ENCODE measurements at places on chromosomes 6 and 20.

DNA sequence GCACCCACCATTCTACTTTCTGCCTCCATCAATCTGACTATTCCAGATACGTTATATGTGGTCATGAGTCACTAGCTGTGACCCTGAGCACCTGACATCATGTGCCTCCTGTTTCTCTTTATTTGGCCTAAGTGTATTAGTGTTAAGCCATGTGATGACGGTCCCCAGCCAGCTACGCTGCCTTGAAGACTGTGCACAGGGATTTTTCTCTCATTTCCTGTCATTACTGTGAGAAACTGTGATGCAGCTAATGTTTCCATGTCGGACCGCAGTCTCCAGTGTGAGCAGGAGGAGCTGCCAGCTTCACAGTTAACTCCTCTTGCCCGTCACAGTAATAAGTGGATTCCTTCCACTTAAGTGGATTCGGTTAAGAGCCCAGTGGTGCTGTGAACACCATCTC is 9.9 kb upstream of the SPATS1 start:
- DNase-seq: no peak

- no peak for DNase-seq
Measured at GRCh38 chr6:3287308-3287707, 28.6 kb downstream of the PSMG4 start.

DNA sequence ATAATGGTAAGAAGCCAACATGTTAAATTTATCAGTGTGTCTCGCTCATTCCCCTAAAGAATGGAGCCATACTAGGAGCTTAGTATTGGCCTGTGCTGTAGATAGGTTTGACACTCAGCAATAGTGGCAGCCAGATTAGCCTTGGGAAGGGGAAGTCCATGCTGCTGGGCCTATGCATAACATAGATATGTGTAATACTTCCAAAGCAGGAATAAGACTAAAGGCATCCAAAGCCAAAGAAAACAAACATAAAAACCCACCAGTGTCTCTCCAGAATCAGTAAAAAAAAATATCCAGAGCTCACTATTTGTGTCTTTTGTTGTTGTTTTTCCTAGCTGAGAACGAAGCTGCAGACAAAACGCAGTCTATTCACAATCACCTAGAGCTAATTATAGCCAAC is 104.2 kb upstream of the STXBP5 start:
- no peak for DNase-seq

DNA sequence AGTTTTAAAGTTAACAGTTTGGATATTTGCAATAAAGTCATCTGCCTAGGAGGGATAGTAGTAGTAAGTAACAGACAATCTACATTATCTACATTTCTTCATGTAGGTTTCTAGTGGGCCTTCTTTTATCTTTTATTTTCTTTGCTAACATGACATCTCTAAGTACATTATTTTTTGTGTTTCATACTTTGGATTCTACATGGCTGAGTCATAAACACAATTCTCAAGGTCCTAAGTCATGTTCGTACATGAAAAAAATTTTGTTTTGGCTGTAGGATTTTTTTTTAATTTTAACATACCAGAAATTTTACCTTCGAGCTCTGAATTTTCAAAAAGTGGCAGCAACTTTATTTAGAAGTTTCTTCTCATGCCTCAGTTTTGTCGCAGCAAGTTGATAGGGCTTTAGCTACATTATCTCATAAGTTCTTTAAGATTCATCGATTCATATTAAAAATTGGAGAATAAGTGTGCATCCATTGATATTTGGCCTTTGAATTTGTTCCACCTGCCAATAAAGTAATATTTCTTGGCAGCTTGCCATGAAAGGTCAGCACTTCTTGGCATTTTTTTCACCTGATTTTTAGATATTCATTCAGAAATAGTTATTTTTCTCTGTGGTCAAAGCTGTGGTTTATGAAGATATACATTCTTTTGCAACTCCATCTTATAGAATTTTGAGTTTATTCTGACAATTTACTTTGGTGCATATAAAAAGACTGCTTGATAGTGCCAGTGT is 146.2 kb downstream of the GRIK2 start:
- no peak for DNase-seq

DNA sequence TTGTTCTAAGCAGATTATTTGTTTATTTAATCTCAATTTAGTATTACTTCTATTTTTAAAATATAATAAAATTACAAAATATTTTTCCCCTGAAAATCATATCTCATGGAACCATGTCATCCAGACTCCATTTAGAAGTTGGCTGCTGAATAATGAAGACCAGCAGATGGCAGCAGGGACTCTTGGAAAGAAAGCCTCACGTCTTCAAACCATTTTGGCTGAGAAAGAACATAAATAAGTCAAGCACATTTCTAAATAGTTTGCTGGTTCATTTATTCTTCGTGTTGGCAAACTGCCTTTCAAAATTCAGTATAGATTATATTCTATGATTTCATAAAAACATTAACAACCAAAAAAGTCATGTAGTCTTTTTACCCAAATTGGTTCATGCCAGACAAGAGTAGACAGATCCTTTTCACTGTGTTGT is 71.7 kb downstream of the RCAN2 start:
- no peak for DNase-seq

DNA sequence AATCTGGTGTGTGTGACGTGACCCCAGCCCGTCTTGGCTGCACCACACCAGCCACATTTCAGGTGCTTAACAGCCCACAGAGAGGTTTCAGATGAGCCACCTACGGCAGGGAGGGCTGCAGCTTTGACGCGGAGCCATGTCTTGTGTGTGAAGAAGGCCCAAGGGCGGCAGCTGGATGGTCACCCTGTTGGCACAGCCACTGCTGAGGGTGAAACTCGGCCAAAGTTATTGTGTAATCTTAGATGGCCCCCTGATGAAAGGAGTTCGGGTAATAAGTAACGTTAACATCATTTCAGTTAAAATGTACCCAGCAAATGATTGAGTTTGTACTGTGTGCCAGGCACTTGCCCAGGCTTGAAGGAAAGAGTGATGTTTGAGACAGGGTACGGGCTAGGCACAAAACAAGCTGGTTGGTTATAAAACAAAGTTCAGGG is 97.2 kb downstream of the SSR1 start:
- DNase-seq: no peak

DNA sequence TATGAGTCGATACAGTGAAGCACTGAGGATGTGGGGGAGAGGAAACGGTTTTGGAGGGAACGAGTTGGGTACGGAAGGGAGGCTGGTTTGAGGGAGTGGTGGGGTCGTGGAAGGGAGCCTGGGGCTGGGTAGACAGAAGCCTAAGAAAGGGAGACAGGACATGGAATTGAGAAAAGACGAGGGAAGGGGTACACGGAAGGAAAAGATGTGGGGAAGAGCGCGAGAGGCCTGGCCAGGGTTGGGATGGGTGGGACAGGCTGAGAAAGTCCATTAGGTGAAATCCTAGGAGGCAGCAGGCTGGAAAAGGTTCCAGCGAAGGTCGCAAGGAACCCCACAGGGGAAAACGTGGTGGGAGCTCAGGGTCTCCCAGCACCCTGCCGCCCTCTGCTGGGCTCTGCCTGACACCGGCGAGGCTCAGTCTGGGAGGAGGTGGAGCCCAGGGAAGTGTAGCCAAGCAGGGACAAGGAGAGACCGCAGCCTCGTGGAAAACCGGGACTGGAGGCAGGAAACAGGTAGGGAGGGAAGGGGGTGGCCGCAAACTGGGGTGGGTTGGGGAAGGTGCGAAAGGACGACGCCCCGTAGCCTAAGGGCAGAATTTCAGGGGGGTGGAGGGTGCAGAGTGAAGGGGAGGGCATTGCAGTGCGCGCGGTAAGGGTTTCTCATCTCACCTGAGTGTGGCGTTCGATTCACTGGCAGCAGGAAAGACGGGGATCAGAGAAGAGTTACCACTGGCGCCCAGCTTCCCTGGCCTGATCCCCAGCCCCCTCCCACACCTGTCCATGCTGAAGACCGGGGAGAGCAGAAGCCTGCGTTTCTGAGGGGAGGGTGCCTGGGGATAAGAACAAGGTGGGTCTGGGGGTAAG is 4.3 kb downstream of the GABBR1 start:
- no peak for DNase-seq

DNA sequence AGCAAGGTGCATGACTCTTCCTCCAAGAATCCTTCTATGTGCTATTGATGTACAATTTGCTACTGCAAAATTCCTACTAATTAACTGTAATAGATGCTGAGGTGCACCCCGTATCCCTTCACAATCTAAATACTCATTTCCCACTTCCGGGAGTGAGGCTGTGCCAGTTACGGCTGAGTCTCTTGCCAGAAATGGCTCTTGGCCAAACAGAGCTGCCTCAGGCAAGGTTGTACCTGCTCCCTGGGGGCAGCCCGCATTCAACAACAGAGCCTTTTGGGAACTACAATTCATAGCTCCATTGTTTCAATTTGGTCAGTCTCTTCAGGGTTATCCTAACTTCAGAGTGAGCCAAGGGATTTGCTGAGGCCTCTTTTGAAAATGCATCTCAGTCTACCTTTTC is 789.8 kb upstream of the MAP3K7 start:
- no peak for DNase-seq

DNA sequence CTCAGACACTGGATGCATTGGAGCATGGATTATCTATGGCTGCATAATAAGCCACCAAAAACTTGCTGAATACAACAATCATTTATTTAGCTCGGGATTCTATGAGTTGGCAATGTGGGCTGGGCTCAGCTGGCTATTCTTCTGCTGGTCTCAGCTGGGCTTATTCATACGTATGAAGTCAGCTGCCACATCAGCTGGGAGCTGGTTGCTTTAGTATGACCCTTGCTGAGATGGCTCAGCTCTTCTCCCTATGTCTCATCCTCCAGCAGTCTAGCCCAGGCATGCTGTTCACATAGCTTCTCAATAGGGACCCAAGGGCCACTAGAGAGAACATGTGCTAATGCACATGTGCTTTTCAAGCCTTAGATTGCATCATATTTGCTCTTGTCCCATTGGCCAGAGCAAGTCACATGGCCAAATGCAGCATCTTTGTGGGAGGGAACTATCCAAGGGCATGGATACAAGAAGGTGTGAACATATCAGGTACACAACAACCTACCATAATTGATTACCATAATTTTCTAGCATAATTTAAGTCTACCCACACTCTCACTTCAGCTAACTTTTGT is 444.6 kb downstream of the KIF16B start:
- DNase-seq: no peak

- no peak for DNase-seq
Measured at GRCh38 chr6:82687855-82688254, 324.2 kb downstream of the TPBG start.

- no peak for DNase-seq
Measured at GRCh38 chr6:15631432-15631831, 31.4 kb downstream of the DTNBP1 start.

DNA sequence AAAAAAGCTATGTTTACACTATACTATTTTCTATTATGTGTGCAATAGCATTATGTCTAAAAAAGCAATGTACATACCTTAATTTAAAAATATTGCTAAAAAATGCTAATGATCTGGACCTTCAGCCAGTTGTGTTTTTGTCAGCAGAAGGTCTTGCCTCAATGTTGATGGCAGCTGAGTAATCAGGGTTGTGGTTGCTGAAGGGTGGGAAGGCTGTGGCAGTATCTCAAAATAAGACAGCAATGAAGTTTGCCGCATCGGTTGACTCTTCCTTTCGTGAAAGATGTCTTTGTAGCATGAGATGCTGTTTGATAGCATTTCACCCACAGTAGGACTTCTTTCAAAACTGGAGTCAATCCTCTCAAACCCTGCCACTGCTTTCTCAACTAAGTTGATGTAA is 134.7 kb upstream of the CDYL start:
- no peak for DNase-seq

- DNase-seq: no peak
Measured at GRCh38 chr6:32087574-32088486, 21.3 kb downstream of the TNXB start.

DNA sequence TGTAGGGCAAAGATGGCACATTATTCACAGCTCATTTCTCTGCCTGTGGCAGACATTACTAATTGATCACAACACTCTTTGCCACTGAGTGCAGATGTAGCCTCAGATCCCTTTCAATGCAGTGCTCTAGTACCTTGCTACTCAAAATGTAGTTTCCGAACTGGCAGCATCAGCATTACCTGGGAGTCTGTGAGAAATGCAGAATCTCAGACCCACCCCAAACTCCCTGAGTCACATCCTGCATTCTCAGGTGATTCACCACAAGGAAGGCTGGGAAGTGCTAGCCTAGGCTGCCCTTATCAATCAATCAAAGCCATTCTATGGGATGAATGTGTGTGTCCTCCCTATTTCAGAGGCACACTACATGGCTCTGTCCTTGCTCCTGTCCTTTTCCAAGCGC is 58.5 kb downstream of the PCNA start:
- DNase-seq: no peak

DNA sequence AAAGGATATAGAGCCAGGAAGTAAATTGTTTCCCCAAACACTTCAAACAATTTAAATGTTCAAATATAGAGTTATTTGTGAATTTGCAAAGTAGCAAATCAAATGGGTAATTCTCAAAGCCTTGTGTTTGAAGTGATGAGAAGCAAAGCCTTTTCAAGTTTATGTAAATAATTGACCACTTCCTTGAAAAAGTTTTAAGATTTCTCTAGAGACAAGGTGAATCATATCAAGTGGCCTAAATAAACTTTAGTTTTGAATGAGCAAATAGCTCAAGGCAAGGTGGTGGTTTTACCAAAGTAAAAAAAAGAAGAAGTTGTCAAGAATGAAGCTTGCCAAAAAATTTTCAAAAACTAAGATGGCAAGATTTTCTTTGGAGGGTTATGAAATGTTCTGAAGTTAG is 42.6 kb upstream of the IFNGR1 start:
- DNase-seq: no peak

- no peak for DNase-seq
Measured at GRCh38 chr6:136035378-136036070, 184.0 kb downstream of the PDE7B start.

- no peak for DNase-seq
Measured at GRCh38 chr6:45369870-45370269, 7.9 kb downstream of the SUPT3H start.

DNA sequence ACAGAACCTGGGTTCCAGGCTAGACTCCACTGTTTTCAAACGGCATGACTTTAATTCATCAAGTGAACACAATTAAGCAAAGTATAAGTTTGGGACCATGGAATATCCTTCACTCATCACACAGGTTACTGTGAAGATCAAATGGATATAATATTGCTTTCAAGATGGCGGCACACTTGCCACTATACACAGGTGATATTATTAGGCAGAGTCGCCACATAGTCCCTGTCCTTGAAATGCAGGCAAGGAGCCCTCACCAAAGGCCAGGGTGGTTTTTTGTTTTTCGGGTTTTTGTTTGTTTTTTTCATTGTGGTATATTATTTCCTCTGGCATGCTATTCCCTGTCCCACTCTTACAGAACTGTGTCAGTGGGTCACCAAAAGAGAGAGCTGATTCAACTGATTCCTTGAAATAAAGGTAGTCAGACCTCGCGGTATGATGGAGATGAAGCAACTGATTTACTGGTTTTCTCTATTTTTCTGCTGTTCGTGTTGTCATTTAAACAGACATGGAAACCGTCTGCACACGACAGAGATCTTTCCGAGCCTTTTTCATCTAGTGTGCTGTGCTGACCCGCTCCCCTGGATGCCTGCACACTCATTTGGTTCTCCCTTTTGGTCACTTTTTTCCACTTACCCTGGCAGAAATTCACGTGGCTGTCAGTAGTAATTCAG is 29.7 kb downstream of the MYB start:
- no peak for DNase-seq

DNA sequence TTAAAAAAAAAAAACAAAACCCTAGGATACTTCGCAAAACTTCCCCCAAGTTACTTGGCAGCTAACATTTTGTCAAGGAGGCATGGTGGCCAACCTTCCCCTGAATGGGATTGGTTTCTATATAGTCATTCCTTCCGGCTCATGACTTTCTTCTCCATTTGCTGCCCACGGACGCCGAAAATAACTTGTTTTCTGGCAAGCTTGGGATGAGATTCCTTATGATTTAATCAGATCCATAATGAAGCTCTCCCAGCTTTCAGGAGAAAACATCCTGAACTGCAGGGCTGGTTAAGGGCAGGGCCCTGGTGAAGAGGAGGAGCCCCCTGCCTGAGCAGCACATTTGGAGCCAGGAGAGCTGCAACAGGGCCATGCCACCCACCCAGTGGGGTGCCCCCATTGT is 49.9 kb downstream of the PPP1R16B start:
- DNase-seq: no peak

Measured in esophagus squamous epithelium (tissue), 5 donors.